Stomach (tissue), 19 donors: ENCODE measurements at places on chromosomes 1 and 21.

- no peak for DNase-seq
Measured at GRCh38 chr1:167620002-167620401, 10.0 kb upstream of the RCSD1 start.

DNA sequence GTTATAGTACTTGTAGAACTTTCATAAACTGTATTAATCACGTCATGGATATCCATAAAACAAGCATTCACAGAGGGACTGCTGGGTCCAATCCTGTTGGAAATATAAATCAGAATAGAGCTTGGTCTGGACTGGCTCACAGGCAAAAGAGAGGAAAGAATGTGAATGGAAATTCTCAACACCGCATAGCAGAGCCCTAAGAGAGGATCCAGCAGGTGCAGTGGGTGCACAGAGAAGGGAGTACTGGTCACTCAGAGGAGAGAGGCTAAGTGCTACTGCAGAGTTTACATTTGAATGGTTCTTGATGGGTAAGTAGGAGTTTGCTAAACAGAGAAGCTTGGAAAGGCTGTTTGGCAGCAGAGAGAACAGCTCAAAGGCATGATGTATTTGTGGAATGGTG is 231.7 kb downstream of the PAPPA2 start:
- no peak for DNase-seq

DNA sequence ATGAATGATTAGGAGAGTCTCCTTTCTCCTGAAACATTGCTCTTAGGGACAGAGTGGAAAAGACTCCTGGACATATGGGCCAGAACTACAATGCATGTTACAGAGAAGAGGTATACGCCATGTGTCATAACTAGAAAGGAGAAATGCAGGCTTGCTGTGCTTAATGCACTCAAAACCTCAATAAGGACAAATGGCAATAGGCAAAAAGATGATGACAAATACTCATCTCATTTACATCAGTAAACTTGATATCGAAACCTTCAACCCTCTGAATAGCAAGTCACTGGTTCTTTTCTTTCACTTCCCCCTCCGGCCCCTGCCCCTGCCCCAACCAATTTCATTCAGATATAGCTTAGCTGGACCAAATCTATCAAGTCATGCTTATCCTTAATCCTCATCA is 1.9 kb upstream of the GPR88 start:
- DNase-seq = no peak

DNA sequence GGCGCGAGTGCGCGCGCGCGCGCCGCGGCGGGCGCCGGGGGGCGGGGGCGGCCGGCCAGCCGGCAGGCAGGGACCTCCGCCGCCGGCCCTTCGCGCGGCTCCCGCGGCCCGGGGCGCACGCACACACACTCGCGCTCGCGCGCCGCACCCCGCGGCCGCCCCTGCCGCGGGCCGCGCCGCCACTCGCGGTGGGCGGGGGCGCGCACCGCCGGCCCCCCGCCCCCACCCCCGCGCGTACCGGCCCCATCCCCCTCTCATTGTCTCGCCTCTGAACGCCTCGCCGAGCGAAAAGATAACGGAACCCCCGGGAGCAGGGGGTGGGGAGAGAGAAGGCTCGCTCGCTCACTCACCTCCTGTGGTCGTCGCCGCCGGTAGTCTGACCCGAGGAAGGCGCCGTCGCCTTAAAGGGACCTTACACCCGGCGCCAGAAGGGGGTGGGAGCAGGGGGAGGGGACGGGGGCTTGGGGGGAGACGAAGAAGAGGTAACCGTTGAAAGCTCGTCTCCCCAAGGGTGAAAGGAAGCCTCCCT is 428 bp downstream of the POGZ start:
- peak; percentile 63 for DNase-seq

DNA sequence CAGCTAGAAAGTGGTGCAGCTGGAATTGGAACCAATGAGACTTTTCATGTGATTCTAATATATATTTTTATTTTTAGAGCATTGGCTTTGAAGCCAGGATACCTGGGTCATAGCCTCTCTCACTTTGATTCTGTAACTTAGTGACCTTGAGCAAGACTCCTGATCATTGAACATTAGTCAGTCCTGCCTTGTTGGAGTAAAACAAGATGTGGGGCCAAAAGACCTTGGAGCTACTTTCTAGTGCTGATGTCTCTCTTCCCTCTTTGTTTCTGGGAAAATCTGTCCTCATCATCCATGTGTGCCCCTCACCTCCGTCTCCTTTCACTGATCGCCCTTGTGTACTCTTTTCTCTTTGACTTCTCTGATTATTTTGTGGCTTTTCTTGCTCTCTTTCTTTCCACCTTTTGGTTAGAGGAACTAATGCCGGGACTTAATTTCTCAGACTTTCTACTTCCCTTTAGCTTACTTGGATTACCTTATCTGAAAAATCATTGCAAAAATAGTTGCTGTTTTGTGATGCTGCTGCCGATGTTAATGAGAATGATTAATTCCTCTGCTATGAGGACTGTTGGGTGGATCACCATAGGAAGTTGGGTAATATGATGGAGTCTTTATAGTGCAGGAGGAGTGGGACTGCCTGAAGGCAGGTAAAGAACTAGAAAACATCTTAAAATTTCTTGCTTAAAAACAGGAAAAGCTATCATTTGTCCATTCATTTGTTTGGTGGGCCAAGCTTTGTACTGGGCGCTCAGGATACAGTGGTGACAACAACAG is 72.0 kb downstream of the NOS1AP start:
- no peak for DNase-seq

GRCh38 chr1:15526021-15526489 is 593 bp upstream of the DNAJC16 start:
- no peak for DNase-seq

DNA sequence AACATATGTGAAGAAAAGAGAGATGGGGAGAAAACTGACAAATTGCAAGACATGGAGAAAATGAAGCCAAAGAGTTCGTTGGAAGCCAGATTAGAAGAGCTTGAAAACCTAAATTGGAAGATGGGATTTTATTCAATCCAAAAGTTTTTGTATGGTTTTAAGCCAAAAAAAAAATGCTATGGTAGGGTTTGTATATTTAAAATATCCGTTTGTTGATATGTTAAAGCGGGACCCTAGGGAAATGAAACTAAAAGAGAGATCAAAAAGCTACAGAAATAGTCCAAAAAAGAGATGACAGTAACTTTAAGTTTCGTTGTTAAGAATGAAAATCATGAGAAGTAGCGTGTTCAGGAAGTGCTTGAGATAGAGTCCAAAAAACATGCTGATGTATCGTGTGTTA is 617.7 kb upstream of the ADGRL2 start:
- DNase-seq = no peak
